ENCODE measurements at places on chromosomes 7 and 10.

- DNase-seq, result no peak
Observed at GRCh38 chr10:100895346-100895745, 17.4 kb upstream of the SLF2 start.

GRCh38 chr7:120725376-120726039, 132.4 kb downstream of the TSPAN12 start:
- DNase-seq, result peak; percentile 57

- no peak for DNase-seq
Observed at GRCh38 chr10:69712342-69712741, 82.3 kb downstream of the FAM241B start.

GRCh38 chr7:49660170-49660783, 113.2 kb upstream of the VWC2 start:
- DNase-seq, result no peak

GRCh38 chr10:103666087-103666761, 172.7 kb downstream of the NEURL1 start:
- DNase-seq, result peak; percentile 47

Data from amniotic epithelial cell (primary cell).